Activated T-cell treated with anti-CD3 and anti-CD28 coated beads, Interleukin-2, amount 50 U/mL, for 48 hours (primary cell): ENCODE measurements at places on chromosomes 6 and 20.
A peak's percentile ranks its signal among the peaks of the same experiment; 100 is the strongest.

DNA sequence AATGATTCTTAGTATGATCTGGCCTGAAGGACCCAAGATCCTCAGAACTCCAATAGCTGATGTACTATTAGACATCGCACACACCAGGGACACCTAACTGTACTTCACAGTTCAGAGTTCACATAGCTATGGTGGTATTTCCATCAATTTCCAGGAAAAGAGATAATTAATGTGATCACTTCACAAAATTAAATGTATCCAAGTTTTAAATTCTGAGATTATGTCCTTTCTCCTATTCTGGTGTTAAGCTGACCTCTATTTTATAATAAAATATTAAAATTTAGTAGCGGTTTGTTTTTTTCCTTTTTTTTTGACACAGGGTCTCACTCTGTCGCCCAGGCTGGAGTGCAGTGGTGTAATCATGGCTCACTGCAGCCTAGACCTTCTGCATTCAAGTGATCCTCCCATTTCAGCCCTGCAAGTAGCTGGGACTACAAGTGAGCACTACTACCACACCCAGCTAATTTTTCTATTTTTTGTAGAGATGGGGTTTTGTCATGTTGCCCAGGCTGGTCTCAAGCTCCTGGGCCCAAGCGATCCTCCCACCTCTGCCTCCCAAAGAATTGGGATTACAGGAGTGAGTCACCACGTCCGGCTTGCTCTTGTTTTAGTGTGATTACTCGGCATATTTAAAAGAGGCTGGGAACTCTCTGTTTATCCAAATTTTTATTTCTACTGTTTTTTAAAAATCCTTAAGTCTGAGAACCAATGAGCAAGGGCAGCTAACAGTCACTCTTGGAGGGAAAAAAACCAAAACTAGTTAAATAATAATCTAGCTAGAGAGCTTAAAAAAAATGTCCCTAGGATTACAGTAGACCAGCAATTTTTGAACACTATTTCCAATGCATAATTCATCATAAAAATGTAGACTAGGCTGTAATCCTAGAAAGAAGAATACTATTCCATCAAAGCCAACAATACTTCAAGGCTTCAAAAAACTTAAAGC is 16.0 kb downstream of the KIF13A start:
- no peak for DNase-seq

DNA sequence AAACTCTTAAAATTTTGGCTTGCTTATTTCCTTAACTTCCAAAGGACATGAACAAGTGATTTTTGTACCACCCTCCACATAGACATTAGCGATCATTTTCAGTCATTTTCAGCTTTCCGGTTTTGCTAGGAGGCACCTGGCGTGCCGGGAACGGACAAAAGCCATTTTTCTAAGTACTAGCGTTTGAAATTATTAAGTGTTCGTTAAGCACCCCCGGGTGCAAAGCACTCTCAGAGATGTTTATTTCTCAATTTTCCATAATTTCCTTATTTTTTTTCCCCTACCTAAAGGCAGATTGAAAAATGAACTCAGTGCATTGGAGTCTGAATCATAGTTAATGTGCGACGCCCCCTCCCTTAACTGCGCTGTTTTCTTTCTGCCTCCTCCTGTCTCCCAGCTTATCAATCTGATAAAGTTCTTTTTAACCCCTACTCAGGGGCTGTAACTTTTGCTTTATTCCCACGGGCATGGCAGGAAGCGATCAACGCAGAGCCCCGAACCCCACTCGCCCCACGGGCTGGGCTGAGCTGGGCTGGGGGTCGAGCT is 58.2 kb downstream of the ZNF831 start:
- DNase-seq = peak; percentile 38

DNA sequence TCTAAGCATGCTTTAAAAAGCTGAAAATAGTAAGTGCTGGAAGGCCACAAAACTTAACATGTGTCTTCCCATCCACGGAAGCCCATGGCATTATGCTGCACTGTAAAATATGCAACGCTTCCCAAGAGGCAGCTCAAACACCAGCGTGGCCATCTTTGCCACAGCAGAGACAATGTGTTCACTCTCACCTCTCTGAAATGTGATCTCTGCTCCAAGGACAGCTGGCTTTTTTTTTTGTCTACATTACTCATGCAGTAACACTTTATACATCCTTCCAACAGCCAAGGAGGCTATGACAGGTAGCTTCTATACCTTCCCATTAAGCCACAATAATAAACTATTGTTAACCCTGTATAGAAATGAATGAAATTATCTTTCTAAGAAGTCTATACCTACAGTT is 49.2 kb downstream of the BLOC1S5 start:
- DNase-seq = no peak

GRCh38 chr20:22619806-22620205 is 35.4 kb upstream of the FOXA2 start:
- DNase-seq = no peak

DNA sequence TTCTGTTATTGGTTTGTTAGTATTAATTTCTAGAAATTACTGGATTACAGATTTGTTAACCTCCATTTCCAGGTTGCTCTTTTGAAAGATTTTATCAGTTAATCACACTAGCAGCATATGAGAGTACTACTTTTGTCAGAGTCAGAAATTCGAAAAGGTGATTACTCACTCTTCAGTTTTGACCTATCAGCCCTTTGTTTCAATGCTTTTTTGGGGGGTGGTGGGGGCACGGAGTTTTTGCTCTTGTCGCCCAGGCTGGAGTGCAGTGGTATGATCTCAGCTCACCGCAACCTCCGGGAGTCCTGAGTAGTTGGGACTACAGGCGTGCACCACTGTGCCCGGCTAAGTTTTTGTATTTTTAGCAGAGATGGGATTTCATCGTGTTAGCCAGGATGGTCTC is 149.2 kb downstream of the JARID2 start:
- peak; percentile 50 for DNase-seq

GRCh38 chr6:135451617-135452190 is 45.8 kb downstream of the AHI1 start:
- no peak for DNase-seq

DNA sequence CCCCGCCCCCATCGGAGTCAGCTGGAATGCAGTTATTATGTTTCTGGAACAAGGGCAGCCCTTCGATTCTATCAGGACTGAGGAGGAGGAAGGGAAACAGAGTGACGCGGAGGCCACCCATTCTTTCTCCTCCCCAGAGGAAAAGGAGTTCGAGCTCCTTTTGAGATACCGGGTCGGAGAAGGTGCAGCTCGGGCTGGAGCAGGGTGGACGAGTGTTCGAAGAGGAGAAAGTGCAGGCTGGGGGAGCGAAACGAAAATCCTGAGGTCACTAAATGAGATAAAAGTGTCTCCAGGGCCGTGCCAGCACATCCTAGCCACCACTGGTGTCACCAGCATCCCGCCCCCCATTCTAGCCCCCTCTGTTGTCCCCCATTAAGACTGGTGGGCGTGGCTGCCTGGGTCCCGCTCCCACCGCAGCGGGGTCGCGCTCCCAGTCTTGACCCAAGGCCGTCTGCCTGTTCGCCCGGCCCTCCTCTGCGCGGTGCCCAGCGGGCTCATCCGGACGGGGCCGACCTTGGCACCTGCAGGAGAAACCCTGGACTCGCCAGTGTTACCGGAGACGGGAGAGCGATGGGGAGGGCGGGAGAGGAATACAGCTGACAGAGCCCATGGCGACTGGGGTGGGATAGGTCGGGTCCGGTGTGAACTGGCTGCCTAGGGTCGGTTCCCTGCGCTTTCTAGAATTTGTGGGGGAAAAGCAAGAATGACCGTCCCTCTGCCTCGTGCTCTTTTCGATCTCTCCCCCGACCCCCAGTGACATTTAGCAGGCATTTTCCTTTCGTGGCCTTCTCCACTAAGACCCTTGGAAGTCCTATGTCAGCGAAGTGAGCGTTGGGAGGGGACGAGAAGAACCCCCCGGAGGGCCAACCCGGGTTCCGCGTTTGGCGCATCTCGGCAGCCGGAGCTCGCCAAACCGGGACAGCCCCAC is 16.2 kb downstream of the FOXA2 start:
- no peak for DNase-seq

GRCh38 chr6:16683641-16684194 is 77.5 kb downstream of the ATXN1 start:
- peak; percentile 46 for DNase-seq

DNA sequence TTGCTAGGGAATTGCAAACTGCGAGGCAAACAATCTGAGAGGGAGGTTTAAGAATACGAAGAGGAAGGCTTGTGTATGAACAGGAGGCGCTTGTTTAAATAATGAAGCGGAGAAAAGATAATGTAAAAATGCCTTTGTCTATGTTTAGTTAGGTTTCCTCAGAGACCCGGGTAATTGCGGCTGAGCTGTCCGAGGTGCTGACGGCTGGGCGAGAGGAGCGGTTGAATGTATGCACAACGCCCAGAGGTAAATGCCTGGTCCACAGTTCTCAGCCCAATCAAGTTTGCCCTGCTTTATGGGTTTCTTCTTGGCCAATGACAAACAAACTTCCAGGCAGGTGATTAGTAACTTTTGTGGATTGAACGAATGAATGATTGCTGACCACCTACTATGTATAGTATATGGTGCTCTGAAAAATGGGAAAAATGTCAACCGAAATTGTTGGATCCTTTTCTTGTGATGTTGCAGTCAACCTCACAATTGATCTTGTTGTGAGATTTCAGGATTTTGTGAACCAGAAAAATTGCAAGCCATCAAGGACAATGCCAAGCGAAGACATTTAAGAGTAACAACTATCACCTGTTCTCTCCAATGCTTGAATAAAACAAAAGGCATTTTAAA is 38.3 kb upstream of the SLC32A1 start:
- DNase-seq = peak; percentile 56

DNA sequence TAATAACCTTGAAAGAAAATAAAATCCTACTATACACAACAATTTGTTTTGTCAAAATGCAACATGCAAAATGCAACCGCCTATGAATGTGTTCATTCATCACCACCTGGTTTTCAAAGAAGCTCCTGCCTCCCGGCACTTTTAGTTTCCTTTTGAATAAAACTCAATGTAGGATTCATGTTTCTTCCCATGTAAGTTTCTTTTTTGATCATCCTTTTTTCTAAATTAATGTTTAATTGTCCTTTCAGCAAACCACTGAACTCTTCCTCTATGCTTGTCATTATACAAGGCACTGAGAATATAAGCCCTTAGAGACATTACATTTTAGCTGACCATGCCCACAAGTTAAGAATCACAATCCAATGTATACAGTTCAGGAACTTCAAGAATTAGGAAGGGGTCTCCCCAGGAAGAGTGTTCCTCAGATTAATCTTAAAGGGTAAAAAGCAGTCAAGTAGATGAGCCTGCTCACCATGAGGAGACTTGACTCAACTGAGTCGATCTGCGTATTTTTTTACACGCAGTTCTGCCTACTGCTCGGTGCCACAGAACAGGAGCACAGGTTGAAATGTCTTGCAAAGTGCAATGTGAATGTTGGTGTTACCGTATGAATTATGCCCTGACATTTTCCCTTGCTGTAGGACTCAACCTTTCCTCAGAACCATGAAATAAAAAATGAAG is 7.2 kb upstream of the THEMIS start:
- no peak for DNase-seq

DNA sequence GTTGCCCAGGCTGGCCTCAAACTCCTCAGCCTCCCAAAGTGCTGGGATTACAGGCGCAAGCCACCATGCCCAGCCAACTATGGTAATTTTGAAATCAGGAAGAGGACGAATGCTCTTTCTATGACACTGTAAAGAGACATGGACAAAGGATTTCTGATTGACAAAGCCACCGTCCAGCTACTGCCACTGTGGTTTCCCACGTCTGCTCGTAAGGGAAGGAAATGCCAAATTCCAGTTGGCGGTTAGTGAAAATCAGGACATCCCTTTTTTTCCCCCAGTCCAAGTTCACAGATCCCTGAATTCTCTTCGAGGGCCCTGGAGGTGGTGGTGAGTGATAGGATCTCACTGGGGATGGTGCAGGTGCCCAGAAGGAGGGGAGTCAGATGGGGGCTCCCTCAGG is 31.2 kb downstream of the SNAI1 start:
- no peak for DNase-seq

GRCh38 chr20:9572670-9573069 is 58.3 kb downstream of the LAMP5 start:
- no peak for DNase-seq

DNA sequence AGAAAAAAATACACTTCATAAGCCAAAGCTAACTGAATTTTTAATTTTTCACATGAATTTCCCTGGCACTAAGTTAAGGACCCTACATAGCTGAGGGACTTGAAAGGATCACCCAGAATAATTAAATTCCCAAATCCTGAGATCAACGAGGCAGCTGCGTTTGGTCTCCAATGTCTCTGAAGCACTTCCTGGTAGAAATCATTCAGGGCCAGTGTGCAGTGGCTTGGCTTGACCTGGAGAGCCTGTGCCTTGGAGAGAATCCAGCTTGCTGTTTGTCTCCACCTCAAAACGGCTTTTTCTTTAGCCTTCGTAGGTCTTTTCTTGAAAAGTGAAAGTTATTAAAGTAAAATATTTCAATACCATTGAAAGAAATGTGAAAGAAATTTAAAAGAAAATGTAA is 92.4 kb downstream of the SMOC2 start:
- no peak for DNase-seq

- no peak for DNase-seq
Observed at GRCh38 chr6:157194643-157195042, 128.7 kb downstream of the TMEM242 start.

- DNase-seq = no peak
Observed at GRCh38 chr20:19710336-19711120, 47.5 kb upstream of the RIN2 start.

- DNase-seq = no peak
Observed at GRCh38 chr6:116447496-116448011, 13.6 kb upstream of the CALHM6 start.

GRCh38 chr6:99296261-99296660 is 53.2 kb downstream of the FAXC start:
- DNase-seq = no peak

GRCh38 chr6:133630651-133631050 is 258.3 kb upstream of the TCF21 start:
- no peak for DNase-seq

GRCh38 chr6:6407071-6407741 is 86.7 kb upstream of the F13A1 start:
- no peak for DNase-seq

DNA sequence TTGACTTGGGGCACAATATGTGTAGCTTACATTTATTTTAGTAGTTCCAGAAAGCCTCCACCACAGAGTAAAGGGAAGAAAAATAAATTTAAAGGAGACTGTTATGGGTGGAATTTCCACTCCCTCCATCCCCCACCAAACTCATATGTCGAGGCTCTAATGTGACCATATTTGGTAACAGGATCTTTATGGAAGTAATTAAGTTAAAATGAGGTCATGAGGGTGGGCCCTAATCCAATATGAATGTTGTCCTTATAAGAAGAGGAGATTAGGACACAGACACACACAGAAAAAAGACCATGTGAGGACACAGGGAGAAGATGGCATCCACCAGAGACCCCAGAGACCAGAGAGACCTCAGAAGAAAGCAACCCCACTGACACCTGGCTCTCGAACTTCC is 189.7 kb downstream of the EDN1 start:
- DNase-seq = no peak
